ENCODE measurements at places on chromosomes 7 and 10.

- DNase-seq = no peak
Observed at GRCh38 chr10:51624013-51624412, 75.4 kb downstream of the CSTF2T start.

- DNase-seq = no peak
Observed at GRCh38 chr10:27620430-27621397, 116.6 kb downstream of the RAB18 start.

- DNase-seq = no peak
Observed at GRCh38 chr7:147516391-147516790, 1074.2 kb upstream of the C7orf33 start.

GRCh38 chr7:69908454-69908853, 310.2 kb downstream of the AUTS2 start:
- DNase-seq = no peak

DNA sequence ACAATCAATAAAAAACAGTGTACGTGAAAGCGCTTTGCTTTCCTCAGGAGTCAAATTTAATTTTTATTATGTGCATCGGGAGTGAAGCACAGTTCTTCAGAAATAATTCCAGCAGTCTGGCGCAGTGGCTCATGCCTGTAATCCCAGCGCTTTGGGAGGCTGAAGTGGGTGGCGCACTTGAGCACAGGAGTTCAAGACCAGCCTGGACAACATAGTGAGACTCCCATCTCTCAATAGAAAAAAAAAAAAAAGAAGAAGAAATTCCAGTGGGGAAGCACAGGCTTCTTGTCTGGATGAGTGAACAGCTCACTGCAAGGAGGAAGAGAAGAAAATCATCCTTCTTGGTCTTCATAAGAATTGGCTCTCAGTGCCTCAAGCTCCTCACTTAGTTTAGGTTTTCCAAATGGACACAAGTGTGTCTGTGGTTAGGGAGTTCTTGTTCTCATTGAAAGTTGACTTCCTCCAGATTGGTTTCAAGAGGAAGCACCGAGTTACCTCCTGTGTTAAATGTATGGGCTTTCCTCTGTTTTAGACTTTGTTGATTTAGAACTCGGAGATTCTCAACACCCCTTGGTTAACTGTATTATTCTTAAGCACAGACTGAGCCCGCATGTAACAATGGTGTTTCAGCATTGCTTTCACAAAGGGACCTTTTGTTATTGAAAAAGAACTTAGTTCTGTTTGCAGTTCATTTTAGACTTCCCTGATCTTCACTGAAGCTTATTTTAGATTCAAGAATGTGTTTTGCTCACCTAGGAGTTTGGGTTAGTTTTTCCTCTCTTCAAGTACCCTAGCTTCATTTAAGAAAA, 28.0 kb downstream of the LMTK2 start:
- no peak for DNase-seq

- DNase-seq = no peak
Observed at GRCh38 chr10:59814878-59815277, 61.6 kb upstream of the MRLN start.

- DNase-seq = no peak
Observed at GRCh38 chr7:561631-562373, 42.2 kb upstream of the PDGFA start.

GRCh38 chr7:138746073-138746472, 44.9 kb upstream of the SVOPL start:
- peak; percentile 26 for DNase-seq

- DNase-seq = no peak
Observed at GRCh38 chr7:19574131-19574530, 134.7 kb downstream of the POLR1F start.

GRCh38 chr10:101189461-101190401, 39.5 kb downstream of the LBX1 start:
- no peak for DNase-seq

GRCh38 chr7:75642810-75643486, 95.8 kb downstream of the HIP1 start:
- DNase-seq = peak; percentile 75

- no peak for DNase-seq
Observed at GRCh38 chr7:121401896-121402295, 5.8 kb upstream of the FAM3C start.

GRCh38 chr7:90972906-90973550, 291.2 kb upstream of the FZD1 start:
- no peak for DNase-seq

- no peak for DNase-seq
Observed at GRCh38 chr10:58701405-58702135, 188.9 kb downstream of the BICC1 start.

GRCh38 chr10:84900141-84900540, 571.8 kb downstream of the CCSER2 start:
- DNase-seq = no peak

DNA sequence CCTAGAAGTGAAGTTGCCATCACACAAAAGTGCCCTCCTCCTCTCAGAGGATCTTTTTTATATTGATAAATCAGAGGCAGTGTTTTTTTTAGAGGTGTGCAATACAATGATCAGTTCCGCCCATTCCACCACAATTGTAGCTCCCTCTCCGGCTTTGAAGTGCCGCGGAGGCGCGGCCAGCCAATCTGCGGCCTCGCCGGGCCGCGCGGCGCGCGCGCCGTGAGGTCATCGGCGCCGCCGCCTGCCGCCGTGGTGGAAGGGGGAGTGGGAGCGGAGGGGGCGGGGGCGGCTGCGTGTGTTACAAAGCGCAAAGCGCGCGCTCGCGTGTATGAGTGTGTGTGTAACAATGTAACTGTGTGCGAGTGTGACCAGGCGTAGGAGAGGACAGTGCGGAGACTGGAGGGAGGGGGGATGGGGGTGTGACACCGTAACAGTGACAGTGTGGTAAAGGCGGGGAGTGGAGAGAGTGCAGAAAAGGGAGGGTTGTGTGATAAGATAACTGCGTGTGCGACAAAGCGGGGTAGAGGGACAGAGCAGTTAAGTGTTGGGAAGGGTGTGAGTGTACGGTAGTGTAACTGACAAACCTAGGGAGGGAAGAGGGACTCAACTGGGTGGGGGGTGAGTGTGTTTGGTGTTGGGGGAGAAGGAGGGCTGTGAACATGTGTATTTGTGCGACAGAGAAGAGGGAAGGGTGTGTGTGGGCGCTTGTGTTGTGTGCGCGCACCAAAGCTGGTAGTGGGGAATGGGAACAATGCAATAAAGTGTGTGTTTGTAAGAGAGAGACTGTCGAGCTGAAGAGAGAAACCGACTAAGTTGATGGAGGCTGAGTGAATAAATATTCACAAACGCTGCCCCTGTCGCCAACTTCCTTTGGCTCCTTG, at the start of gene SP8:
Gene SP8 (minus strand): TSS at position 108 of the 881 bp plus-strand sequence. CDS start 88 bp downstream, at position 20.
- no peak for DNase-seq

DNA sequence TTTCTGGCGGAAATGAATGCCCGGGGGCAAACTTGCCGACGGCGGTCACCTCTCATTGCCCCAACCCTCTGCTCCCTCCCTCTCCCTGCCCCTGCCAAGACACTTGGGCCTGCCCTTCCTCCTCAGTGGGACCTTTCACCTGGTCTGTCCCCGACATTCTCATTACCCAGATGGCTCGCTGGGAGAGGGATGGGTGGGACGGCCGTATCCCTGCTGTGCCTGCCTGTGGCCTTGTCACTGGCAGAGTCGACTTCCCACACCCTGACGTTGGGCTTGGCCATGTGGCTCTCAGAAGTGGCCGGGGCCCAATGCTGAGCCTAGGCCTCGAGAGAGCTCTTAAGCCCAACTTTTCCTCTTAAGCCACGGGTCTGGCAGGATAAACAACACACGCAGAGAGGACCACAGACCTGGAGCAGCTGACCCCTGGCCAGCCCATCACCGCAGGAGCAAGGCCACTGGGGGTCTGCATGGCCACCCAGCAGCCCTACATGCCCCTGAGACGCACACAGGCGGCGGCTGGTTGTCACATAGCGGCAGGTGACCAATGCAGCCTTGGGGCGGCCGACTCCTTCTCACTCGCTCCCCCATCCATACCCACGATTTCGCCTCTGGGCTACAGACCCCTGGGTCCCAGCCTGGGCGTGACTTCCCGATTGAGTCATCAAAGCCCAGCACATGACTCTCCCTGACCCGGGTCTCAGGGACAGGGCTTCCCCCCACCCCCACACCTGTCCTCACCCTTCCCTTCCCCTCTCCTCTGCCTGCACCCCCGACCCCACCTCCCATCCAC, 40.1 kb downstream of the SLC29A4 start:
- no peak for DNase-seq

GRCh38 chr7:39700932-39701331, 77.6 kb downstream of the RALA start:
- DNase-seq = no peak

GRCh38 chr7:101990811-101991418, 173.5 kb downstream of the CUX1 start:
- no peak for DNase-seq

DNA sequence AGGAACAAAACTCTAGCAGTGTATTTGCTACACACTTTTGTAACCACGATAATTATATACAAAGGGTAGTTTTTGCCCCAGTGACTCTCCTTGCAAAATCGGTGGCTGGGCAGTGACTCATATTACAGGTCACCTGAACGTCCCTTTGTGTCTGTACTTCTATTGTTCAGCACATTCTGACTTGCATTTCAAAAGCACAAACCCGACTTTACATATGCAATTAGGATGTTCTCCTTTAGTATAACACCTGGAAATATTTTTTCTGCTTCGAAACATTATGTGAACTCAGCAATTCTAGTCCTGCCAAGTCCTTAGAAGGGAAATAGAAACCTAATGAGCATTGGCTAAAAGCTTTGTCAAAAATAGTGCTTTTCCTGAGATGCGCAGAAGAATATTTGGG, 6.0 kb downstream of the PRR15 start:
- no peak for DNase-seq

DNA sequence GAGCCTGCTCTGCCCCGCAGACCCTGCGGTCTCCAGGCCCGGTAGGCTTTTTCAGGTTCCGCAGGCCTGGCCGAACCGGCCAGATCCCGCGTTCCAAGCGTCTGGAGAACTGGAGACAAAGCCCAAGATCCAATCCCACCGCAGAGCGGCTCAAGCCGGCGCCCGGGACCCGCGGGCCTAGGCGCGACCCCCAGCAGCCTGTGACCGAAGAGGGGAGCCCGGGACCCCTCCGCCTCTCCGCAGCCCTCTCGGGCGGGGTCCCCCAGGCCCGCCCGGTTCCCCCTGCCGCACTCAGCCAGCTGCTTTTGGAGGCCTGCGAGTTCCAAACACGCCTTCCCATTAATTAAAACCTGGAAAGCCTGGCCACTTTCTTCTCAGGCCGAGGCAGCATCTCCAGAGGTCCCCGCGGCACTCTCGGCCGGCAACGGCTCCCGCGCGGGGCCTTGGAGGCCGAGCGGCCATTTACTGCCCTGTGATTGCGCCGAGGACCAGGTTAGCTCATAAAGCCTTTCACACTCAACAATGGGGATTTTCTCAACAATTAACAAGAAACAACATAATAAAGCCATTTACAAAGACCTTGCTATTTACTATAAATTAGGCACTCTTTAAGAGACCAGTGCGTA, 16.7 kb downstream of the SKIDA1 start:
- no peak for DNase-seq

DNA sequence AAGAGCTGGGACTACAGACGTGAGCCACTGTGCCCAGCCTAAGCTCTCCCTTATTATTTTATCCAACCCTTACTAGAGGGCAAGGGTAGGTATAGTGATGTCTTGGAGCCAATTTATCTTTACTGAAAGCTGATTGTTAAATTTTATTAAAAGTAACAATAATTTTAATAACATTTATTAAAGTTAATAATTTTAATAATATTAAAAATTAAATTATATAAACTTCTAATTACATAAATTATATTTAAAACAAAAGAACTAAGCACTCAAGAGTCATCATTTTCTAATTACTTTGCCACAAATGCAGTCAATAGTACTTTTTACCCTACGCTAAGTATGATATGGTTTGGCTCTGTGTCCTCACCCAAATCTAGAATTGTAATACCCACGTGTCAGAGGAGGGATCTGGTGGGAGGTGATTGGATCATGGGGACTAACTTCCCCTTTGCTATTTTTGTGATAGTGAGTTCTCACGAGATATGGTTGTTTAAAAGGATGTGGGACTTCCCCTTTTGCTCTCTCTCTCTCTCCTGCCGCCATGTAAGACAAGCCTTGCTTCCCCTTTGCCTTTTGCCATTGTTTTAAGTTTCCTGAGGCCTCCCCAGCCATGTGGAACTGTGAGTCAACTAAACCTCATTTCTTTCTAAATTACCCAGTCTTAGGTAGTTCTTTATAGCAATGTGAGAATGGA, 58.4 kb upstream of the ETV1 start:
- no peak for DNase-seq

DNA sequence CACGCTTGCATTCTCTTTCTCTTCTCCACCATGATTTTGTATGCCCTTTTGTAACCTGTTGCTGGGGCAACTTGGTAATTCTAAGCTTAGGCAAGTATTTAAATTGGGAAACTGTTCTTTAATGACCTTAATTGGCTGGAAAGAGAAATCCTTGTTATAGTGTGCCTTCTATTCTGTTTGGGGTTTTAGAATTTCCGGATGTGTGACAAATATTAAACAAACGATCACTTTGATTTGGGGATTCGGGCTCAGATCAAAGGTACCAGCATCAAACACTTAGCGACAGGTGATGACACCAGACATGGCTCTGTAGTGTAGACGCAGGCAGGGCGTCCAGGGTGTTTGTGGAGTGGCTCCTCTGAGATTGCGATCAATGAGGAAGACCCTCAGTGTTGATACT, 55.0 kb downstream of the RAB11FIP2 start:
- no peak for DNase-seq

DNA sequence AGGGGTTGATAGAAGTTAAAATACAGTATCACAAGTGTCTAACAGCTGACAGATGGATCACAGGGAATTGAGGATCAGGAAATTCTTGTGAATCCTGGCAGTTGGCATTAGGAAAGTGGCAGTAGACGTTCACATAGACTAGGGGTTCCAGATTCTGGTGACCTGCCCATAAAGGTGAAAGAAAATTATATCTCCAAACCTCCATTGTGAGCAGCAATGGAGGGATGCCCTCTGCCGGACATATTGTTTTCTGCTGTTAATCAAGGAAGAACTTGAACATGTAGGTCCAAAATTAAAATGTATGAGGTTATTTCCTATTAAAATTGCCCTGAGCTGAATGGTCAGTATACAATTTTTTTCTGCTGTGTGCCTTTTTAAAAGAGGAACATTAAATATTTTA, 5.1 kb downstream of the NME8 start:
- DNase-seq = no peak

- DNase-seq = no peak
Observed at GRCh38 chr10:1526436-1527055, 210.8 kb downstream of the ADARB2 start.

All from CD4-positive, alpha-beta T cell treated with Interleukin-6 for 4 hours (primary cell).